ENCODE measurements at places on chromosomes 1 and 21.
A peak's percentile ranks its signal among the peaks of the same experiment; 100 is the strongest.

DNA sequence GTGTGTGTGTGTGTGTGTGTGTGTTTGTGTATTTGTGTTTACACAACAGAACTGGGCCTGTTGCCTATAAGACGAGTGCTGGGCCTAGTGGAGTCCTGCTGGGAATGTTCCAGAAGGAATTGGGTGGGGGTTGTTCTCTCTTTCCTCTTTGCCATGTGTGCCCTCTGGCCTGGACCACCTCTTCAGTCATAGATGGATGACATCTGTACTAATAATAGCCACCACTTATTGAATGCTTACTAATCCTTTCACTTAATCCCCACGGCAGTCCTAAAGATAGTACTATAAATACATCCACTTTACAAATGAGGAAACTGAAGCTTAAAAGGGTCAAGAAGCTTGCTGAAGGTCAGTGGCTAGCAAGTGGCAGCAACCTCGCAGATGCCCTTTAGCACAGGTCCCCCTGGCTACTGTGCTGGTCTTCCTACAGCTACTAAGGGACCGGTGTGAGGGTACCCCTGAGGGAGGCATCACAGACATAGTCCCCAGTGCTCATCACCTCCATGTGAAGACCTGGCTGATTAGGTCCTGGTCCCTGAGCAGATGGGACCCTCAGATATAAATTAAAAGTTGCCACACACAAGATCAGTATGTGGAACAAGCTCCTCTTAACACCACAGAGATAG lies 55.2 kb upstream of the KIF1B start:
- no peak for DNase-seq

- DNase-seq = peak; percentile 70
Measured at GRCh38 chr1:47575855-47576757, 138.3 kb downstream of the FOXD2 start.

- no peak for DNase-seq
Measured at GRCh38 chr1:61743716-61744580, 1.7 kb downstream of the PATJ start.

- no peak for DNase-seq
Measured at GRCh38 chr1:94332516-94332915, 85.7 kb upstream of the ABCD3 start.

DNA sequence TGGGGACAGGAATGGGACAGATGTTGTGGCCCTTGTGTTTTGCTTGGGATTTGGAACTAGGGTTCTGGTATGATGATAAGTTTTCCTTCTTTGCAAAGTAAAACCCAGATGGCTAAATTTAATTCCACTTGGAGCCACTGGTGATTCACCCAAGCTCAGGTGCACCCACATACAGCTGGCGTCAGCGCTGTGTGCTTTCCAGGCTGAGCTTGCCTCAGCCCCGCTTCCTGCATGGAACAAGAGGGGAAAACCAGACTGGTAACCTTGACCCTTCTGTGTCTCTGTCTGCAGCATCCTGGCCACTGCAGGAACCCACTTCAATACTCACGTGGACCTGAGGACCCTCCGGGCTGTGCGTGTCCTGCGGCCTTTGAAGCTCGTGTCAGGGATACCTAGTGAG lies 94.2 kb downstream of the CACNA1E start:
- no peak for DNase-seq

- no peak for DNase-seq
Measured at GRCh38 chr1:47059376-47059775, 7.7 kb upstream of the CYP4Z1 start.

DNA sequence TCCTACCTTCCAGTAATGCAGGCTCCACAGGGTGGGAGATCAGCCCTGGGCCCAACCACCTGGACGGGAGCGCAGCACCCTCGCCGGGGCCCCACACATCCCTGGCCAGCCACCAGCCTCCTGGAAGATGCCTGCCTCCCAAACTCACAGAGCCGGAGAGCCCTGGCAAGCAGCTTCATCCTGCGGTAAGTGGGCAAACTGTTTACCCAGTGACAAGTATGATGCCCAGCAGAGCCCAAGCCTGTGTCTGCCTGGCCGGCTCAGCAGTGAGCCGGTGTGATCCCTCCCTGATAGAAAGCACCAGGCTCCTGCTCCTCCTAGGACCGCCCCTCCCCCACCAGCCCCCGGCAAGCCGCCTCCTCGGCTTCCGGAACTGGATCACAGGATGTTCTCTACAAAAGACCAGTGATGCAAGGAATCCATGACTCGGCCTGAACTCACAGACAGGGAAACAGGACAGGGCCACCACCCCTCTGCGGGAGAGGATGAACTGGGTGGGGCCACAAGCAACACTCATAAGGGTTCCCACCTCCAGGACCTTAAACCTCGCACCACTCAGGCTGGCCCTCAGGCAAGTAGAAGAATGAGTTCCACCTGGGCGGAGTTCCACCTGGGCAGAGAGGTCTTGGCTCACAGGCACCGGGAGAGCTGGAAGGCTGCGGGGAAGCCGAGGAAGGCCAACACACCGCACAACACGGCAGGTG lies 7.9 kb downstream of the ACOT7 start:
- DNase-seq = peak; percentile 57

GRCh38 chr1:74531796-74532195 lies 19.4 kb upstream of the LRRC53 start:
- no peak for DNase-seq

GRCh38 chr1:40651138-40651857 lies 14.2 kb downstream of the RIMS3 start:
- no peak for DNase-seq

- DNase-seq = no peak
Measured at GRCh38 chr1:197481101-197481500, 213.0 kb downstream of the CRB1 start.

- DNase-seq = no peak
Measured at GRCh38 chr1:221035662-221036153, 156.5 kb downstream of the HLX start.

GRCh38 chr1:7249516-7249915 lies 464.3 kb downstream of the CAMTA1 start:
- DNase-seq = no peak

GRCh38 chr1:12434174-12434573 lies 183.8 kb downstream of the DHRS3 start:
- DNase-seq = no peak

- no peak for DNase-seq
Measured at GRCh38 chr1:90027281-90027680, 32.4 kb downstream of the ZNF326 start.

- no peak for DNase-seq
Measured at GRCh38 chr1:912740-913301, 10.9 kb upstream of the SAMD11 start.

DNA sequence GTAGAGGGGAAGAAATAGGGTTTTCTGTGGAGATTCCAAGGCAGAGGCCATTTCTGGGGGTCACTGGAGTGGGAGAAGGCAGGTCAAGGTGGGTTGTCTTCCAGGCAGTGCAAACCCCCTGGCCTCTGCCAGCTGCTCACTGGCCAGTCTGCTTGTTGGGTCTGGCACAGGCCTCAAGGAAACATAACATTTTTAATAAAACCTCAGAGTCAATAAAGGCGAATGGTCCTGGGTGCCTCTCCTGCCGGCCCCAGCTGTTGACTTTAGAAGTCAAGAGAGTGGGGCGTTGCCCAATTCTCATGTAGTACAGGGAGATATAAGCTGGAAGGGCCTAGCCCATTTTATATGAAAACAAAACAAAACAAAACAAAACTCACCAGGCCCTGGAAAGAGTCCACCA lies 36.6 kb downstream of the RUNX3 start:
- DNase-seq = no peak

DNA sequence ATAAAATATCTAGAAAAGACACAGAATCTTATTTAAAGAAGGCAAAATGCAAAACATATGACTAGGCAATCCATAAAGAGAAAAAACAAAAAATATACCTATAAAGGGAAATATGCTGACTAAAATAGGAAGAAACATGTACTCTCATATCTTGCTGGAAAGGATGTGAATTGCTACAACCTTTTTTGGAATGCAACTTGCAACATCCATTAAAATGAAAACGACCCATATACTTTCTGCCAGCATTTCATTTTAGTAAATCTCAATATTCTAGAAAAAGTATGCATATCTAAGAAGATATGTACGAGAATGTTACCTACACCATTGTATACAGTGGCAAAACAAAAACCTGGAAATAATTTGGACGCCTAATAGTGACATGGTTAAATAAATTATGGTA lies 56.6 kb downstream of the EDEM3 start:
- no peak for DNase-seq

GRCh38 chr1:89047734-89048133 lies 17.3 kb downstream of the GBP1 start:
- no peak for DNase-seq
